ENCODE measurements at places on chromosomes 2 and 18.

DNA sequence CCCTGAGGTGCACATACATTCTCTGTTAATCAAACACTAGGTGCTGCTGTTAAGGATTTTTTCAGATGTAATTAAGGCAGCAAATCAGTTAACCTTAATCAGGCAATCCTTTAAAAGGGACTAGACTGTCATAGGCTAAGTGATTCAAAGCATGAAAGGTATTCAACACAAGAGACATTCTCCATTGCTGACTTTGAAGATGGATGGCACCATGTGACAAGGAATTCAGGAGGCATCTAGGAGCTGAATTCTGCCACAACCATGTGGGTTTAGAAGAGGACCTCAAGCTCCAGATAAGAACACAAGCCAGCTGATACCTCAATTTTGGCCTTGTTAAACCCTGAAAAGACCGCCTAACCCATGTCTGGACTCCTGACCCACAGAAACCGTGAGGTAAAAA lies 84.0 kb downstream of the SMAD2 start:
- DNase-seq, result no peak

- DNase-seq, result no peak
Measured at GRCh38 chr2:15738225-15738546, 146.5 kb downstream of the DDX1 start.

DNA sequence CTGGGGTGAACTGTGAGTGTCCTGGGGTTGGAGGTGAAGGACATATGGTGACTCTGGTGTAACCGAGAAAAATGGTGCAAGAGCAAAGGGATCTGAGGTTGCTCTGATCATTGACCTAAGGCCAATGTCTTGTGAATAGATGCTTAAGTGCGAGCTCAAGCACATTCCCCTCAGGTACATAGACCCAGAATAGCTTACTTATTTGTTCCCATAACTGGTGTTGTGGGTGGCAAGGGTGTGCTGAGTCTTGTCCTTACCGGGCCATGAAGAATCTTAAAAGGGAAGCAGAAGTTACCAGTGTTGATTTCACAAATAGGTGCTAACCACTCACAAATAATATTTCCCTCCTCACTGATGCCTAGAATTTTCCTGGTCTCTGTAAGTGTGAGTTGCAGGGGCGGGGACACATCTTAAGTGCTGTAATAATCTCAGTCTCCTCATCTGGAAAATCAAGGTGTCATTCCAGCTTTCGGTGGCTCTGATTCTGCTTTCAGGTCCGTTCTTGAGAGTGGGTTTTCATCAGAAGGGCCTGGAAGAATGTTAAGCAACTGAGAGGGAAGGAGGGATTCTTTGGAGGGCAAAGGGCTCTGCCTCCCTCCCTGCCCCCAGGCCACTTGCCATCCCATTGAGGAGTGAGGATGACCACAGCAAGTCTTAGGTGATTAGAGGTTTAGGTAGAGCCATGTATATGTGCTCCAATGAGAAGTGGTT lies 54.9 kb downstream of the LIPG start:
- no peak for DNase-seq

DNA sequence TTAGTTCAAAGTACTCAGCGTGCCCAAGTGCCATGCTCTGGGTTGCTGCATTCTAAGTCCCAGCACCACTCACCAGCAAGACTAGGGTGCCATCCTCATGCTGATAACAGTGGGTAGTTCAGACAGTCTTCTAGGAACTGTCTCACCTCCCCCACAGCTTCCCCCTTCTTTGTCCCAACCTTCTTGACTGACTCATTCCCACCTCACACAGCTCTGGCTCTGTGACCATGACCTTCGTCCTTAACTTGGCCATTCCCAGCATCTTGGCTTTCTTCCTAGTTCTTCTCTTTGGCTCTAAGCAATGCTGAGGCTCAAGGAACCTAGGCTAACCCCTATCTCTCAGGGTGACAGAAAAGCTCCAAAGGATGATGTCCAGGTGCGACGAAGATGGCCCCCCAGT lies 20.0 kb upstream of the CXCR4 start:
- DNase-seq, result no peak

DNA sequence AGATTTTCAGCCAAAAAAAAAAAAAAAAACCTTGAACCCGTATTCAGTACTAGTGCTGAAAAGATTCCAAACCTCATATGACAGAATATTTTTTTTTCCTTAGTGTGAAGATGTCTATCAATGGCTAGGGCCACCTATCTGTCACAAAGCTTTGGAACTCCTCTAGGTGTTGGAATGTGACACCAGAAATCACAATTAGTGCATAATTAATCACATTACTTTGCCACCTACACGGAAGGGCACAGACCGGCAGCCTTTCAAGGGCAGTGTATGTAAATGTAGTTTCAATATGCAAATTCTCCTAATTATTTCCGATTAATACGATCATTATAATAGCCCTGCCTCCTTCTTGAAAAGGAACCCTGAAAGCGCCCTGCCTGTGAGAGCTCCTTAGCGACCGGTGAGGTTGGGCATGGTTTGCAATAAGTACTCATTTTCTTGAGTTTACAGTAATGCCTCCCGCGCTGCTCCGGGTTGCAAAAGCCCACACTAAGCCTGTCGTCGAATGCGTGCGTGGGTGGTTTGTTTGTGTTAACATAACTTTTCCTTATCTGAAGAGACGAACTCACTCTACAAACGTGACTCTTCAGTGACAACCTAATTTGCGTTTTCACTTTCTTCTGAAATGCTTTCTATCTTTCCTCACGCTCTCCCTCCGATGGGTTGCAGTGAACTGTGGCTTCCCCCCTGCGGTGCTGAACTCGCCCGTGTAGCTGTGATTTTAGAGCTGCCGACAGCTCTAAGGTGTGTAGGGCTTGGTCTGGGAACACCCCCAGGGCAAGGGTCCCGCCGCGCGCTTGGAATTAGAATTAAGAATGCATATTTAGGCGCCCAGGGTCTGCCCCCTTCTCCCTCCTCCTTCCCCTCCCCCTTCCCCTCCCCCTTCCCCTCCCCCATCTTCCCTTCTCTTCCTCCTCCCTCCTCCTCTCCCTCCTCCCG lies 765 bp upstream of the ID2 start:
- DNase-seq, result no peak

GRCh38 chr2:136012315-136012714 lies 26.9 kb upstream of the DARS1 start:
- no peak for DNase-seq
